ENCODE measurements at places on chromosomes 6 and 20. TPM values are rescaled to one million over a fixed set of nuclear protein-coding genes. Genes with fewer than 3 reads are reported as not detected.

The ESR1 gene
- total RNA-seq, result 1.6 TPM

The CDH4 gene
- total RNA-seq, result 0.05 TPM

The APCDD1L gene
- 0.91 TPM for total RNA-seq

DNA sequence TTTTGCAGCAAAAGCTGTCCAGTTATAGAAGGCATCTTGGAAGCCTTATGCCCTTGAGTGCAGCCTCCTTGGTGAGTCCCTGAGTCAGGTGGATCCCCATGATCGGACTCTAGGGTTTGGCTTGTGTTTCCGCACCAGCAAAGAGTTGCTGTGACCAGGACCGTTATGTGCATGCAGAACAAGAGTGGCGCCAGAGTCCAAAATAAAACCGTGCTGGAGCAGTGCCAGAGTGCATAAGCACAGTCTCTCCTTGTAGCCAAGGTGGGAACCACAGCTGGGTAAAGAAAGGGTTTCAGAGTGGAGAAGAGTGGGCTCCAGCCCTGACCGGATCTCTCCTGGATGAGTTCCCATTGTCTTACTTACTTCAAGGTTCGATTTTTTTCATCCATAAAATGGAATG, 58.6 kb downstream of the FOXA2 start:
- DNase-seq, result no peak

GRCh38 chr6:38012573-38012972, 193.0 kb downstream of the ZFAND3 start:
- no peak for DNase-seq

GRCh38 chr6:57019434-57019833, 27.1 kb upstream of the KIAA1586 start:
- DNase-seq, result no peak

The IMPG1 gene
- total RNA-seq, result not detected

The PIM1 gene
- 28.9 TPM for total RNA-seq

The LY6G6D gene
- total RNA-seq, result not detected

The PRICKLE4 gene
- total RNA-seq, result 0.88 TPM

DNA sequence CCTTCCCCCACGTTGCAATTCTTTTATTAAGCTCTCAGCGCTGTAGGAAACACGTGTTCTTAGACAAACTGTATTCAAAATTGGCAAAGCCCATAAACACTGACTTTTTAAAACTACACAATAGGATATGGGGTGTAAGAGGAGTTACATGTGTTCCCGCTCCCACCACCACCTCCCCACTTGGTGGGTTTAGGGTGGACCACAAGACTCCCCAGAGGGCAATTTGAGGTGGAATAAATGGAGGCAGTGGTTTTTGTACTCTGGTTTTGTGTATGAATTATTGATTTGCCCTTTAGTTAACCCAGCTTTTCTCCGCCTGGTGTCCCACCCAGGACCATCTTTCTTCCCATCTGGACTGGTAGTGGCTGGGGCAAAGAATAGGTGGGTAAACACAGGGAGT, 3.7 kb downstream of the UQCC2 start:
- DNase-seq, result no peak

The OTOR gene
- not detected for total RNA-seq

DNA sequence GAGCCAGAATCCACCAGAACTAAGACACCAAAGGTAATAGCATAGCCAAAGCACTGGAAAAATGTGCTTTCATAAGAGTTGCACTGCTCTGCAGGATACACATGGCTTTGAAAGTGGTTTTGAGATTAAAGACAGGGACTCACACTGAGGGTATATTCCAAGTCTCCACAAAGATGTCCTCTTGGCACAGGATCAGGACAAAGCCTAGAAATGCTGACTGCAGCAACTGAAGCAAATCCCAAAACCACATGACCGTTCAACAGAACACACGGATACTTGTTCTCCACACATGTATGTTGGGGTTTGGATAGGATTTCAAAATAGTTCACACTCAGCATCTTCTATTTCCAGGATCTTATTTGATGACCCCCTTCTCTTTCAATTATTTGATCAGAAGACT, 364.3 kb upstream of the HSF2 start:
- DNase-seq, result no peak

- no peak for DNase-seq
These were observed 145.7 kb downstream of the CFAP61 start for GRCh38 chr20:20198011-20198410.

GRCh38 chr20:46206992-46207549, 89.0 kb downstream of the CD40 start:
- DNase-seq, result no peak

GRCh38 chr20:40612837-40613236, 76.2 kb downstream of the MAFB start:
- DNase-seq, result no peak

GRCh38 chr6:31396422-31397152, 6.8 kb upstream of the MICA start:
- peak; percentile 81 for DNase-seq

GRCh38 chr6:116971959-116972358, 94.9 kb downstream of the RFX6 start:
- DNase-seq, result no peak

The SAMD3 gene
- total RNA-seq, result not detected

DNA sequence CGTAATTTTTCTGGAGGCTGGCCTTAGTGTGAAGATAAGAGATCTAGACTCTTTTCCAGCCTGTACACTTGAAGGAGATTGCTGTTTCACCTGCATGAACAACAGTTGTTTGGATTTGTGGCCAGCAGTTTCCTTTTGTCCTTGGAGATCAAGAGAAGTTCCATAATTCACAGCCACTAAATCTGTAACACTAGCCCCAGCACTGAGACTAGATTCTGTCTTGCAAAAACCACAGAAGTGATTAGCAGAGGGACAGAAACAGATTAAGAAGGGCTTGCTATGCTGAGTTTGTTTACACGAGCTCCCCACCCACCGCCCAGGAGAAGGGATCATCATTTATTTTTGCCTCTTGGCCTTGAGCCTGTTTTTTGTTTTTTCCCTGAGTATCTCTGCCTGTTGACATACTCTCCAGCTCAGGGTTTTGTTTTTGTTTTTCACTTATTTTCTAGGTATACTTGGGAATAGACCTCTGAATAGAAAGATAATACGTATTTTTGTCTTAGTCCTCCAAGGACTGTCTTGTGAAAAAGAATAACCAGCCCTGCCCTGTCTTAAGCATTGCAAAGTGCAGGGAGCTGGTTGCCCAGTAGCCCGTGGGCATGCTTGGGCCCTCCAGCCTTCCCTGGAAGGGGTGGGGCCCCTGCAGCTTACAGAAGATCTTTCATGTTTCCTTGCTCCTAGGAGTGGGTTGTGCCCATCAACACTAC, 93.1 kb upstream of the SOX4 start:
- DNase-seq, result no peak

DNA sequence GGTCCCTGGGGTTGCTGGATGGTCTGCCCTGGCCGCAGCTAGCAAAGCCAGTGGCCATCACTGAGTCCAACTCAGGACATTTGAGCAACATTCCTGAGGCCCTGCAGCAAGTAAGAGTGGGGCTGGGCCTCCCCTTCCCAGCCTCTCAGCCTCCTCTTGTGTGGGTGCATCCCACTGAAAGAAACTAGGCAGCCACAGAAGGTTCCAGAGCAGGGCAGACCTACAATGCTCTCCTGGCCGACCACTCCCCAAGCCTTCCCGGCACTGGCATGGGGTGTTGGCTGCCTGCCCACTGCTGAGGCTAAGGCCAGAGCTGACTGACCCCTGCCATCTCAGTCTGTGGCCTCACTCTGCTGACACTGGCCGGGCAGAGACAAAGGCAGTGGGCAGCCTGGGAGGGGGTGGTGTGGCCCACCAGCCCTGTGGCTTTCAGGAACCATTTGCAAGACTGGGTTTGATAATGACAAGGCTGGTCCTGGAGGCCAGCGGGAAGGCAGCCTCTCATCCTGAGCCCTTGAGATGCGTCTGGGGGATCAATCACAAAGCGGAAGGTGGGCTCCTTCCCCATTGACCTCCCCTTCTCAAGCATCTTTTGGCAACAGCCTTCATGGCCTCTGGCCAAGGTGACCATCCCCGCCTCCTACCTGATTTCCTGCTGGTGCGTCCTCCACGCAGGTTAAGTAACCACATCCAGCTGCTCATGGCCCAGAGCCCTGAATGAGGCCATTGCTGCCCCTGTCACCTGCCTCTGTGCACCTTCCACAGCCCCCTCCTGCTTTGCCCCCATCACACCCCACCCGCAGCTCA, 9.6 kb downstream of the DLGAP4 start:
- no peak for DNase-seq

The SIRPG gene
- not detected for total RNA-seq

The CCN2 gene
- total RNA-seq, result 33.0 TPM

The VGLL2 gene
- 2.4 TPM for total RNA-seq

GRCh38 chr6:51303338-51303737, 484.7 kb downstream of the TFAP2B start:
- no peak for DNase-seq

The SNX21 gene
- total RNA-seq, result 24.7 TPM

The ERVFRD-1 gene
- not detected for total RNA-seq

DNA sequence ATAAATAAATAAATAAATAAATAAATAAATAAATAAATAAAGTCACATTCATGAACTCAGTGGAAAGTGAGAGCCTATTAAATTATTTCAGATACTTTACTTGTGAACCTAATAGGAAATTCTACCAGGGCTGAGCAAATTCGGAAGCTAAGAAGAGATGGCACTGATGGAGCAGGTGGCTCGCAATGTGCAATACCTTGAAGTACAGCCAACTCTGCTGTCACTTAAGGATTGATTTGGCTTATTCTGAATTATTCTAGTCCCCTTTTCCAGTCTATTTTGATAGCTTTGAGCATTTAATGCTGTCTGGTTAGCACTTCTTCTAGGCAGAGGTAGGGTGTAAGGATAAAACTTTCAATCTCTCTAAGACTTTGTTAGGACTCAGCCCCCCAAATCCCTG, 395.8 kb upstream of the PLCB4 start:
- no peak for DNase-seq

The RPP40 gene
- 2.7 TPM for total RNA-seq
